ENCODE measurements at places on chromosomes 6 and 20.

DNA sequence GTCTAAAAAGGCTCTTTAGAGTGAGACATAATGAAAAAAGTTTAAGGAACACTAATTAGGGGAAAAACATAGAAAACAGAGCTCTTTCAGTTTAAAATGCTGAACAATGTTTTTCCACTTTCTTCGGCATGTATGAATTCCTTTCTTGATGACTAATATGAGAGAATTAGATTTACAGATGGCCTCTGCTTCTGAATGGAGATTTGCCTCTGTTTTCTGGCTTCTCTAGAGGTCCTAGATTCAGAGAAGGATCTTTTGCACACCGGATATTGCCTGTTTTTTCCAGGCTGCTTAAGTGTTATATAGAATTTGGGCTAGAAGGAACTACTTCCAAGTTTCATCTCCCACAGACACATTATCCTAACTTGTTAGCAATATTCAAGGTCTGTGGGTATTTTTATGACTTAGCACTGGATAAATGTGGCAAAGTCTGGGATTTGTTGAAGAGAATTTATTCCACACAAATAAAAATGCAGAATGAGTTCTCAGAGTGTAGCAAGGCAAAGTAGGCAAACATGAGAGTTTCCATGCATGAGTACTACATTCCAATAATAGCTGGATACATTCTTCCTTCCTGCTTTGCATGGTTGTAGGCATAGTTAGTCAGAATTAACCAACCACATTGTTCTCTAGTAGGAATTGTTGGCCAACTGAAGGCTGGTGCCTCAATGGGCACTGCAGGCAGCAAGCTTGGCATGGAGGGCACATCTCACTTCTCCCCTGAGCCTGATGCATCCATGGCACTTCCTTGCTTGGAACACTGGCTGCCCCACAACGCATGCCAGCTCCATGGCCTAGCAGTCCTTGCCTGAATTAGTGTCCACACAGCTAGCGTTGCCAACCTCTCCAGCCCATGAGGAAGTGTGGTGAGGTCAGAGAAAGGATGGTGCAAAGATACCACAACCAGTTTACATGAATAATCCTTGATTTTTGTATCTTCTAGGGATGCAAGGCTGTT lies 224.2 kb downstream of the CLIC5 start:
- H3K27me3 ChIP-seq: no peaks in the 10 kb centered on the region
- H3K36me3 ChIP-seq: no peaks in the 10 kb centered on the region
- no peak for DNase-seq
- H3K4me3 ChIP-seq: no peak overlapping the region

- H3K4me3 ChIP-seq: no peak overlapping the region
- no peaks in the 10 kb centered on the region for H3K27me3 ChIP-seq
- no peaks in the 10 kb centered on the region for H3K4me1 ChIP-seq
- no peak overlapping the region for H3K27ac ChIP-seq
- DNase-seq: no peak
- peaks cover 11% of the 10 kb centered on the region for H3K36me3 ChIP-seq
These were observed 40.4 kb downstream of the GCLC start for GRCh38 chr6:53504512-53504911.

GRCh38 chr6:13624871-13625288 lies 9.7 kb downstream of the NOL7 start:
- no peak overlapping the region for H3K4me3 ChIP-seq
- peaks cover 9% of the 10 kb centered on the region for H3K4me1 ChIP-seq
- H3K36me3 ChIP-seq: peaks cover 9% of the 10 kb centered on the region

DNA sequence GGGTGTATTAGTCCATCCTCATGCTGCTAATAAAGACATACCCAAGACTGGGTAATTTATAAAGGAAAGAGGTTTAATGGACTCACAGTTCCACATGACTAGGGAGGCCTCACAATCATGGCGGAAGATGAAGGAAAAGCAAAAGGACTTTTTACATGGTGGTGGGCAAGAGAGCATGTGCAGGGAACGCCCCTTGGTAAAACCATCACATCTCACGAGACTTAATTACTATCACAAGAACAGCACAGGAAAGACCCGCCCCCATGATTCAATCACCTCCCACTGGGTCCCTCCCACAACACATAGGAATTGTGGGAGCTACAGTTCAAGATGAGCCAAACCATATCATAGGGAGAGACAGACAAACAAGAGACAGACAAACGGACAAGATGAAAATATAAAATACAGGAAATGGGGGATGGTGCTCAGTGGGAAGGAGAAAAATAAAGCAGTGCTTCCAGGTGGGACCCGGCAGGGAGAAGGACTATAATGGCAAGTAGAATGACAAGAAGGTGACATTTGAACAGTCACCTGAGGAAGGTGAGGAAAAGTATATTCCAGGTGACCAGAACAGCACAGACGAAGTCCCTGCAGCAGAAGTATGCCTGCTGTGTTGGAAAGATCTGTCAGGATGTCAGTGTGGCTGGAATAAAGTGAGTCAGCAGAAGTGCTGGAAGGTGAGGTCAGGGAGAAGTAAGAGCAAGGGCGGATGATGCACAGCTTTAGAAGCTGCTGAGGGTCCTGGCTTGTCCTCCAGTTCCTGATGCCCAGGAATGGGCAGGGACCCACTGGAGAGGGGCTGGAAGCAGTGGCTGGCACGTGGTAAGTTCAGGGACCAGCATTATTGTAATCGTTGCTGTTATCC lies 61.1 kb downstream of the SLC2A10 start:
- H3K27me3 ChIP-seq: peaks cover 13% of the 10 kb centered on the region
- H3K4me1 ChIP-seq: peaks cover 4% of the 10 kb centered on the region

DNA sequence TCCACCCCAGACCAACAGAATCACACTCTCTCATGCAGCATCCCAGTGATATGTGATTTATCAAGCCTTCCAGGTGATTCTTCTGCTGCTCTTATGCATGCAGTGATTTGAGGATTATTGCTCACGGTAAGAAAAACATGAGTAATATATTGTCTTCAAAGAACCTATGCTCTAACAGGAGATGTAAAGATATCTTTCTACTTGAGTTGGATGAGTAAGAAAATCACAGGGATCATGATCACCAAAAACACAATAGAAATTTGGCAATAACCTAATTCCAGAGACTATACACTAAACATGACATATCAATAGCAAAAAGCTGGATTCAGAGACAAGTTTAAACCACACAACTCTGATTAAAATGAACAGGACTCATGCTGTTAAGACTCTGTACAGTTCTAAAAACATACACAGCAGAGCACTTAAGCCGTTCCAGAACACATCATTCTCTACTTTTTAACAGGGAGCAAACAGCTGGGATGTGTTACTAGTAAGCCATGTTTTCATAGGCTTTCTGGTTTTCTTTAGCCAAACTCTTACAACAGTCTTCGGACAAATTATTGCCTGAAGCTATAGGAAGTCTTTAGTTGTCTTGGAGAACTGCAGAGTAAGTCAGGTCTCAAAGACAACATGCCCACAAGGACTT lies 568.6 kb downstream of the HAO1 start:
- H3K27me3 ChIP-seq: peaks cover 4% of the 10 kb centered on the region
- H3K4me1 ChIP-seq: peaks cover 7% of the 10 kb centered on the region
- H3K4me3 ChIP-seq: no peak overlapping the region
- no peaks in the 10 kb centered on the region for H3K36me3 ChIP-seq
- DNase-seq: no peak
- no peak overlapping the region for H3K27ac ChIP-seq

DNA sequence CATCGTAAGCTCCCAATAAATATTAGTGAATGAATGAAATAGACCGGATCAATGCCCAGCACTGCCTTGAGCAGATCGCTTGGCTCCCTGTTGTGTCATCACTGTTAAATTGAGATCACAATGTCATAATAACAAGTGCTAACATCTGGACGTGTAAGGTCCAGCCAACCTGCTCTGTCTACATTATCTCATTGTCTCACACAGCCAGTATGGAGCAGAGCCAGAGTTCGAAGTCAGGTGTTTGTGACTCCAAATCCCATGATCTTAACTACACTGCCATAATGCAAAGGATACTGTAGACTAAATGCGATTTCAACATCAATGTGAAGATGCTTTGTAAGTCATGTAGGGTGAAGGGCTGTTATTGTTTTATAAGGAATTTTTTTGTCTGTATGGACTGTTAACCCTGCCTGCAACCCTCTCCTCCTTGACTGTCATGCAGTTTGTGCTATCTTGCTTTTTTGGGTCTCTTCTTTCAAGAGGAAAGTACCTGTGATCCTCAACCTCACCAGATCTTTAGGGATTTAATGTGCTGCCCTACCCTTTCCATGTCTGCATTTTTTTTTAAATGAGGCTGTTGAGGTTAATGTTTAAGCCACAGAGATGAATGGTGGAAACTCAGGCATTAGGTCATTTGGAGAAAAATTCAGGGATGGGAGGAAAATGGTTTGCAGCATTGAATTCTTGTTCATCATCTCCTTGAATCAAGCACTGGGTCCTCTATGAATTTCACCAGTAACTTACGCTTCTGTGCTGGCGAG lies 49.0 kb upstream of the OCSTAMP start:
- peaks cover 2% of the 10 kb centered on the region for H3K36me3 ChIP-seq
- no peaks in the 10 kb centered on the region for H3K27me3 ChIP-seq
- H3K4me1 ChIP-seq: no peaks in the 10 kb centered on the region
- no peak overlapping the region for H3K4me3 ChIP-seq
- no peak for DNase-seq

DNA sequence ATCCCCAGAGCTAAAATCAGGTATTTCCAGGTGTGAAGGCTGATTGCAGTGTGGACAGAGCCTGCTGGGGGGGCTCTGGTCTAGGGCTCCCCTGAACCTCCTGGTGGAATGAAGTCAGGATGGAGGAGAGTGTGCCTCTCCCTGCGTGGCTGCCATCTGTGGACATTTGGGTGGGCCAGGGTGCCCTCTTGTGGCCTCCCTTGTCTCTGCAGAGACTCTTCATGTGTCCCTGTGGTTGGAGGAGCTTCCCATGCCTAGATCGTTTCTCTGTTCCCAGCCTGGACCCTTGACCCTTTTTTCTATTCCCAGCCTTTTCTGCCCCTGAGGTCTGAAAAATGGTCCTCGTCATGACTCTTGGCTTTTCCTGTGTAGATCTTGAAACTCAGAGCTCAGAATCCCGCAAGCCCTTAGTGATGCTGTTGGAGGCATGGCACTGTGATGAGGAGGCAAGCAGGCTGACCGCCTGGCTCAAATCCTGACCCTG lies 9.9 kb upstream of the PSMF1 start:
- peak; percentile 53 for DNase-seq
- H3K36me3 ChIP-seq: no peaks in the 10 kb centered on the region
- no peak overlapping the region for H3K27ac ChIP-seq
- H3K4me1 ChIP-seq: peaks cover 5% of the 10 kb centered on the region
- H3K4me3 ChIP-seq: no peak overlapping the region

GRCh38 chr20:62721511-62722370 lies 13.1 kb downstream of the NTSR1 start:
- no peak overlapping the region for H3K4me3 ChIP-seq
- no peaks in the 10 kb centered on the region for H3K4me1 ChIP-seq
- H3K36me3 ChIP-seq: peaks cover 14% of the 10 kb centered on the region
- no peak overlapping the region for H3K27ac ChIP-seq

- H3K4me3 ChIP-seq: peak overlapping the region; percentile 3
- peaks cover 82% of the 10 kb centered on the region for H3K27me3 ChIP-seq
- no peak for DNase-seq
These were observed 935 bp upstream of the RFX6 start for GRCh38 chr6:116876107-116876506.

DNA sequence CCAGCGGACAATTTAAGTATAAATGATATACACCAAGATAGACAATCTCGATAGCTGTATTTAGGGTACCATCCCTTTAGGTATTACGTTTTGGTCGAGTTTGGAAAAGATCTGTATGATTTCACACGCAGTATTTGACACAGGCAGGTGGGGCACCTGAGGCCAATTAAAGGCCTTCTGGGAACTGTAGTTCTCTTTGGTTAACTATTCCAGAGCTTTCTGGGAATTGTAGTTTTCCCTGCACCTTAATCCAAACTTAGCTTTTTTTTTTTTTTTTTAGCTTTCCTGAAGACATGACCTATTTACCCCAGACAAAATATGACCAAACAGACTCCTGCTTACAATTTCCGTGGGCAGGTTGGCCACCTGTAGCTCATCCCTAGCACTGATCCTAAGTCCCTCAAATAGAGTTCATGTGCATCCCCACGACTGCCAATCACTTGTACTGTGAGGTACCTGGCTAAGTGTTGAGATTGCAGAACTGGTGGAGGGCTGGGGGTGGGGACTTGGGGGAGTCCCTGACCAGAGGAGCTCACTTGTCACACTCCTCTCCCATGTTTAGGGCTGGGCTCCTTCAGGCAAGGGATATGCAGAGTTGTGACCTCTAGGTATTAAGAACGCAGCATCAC lies 999 bp upstream of the EHMT2 start:
- H3K4me1 ChIP-seq: peaks cover 44% of the 10 kb centered on the region
- DNase-seq: no peak
- peaks cover 1% of the 10 kb centered on the region for H3K36me3 ChIP-seq
- peak overlapping the region; percentile 76 for H3K27ac ChIP-seq
- peaks cover 3% of the 10 kb centered on the region for H3K27me3 ChIP-seq

GRCh38 chr6:92757925-92758324 lies 661.4 kb downstream of the EPHA7 start:
- DNase-seq: no peak
- no peaks in the 10 kb centered on the region for H3K27me3 ChIP-seq
- peaks cover under 1% of the 10 kb centered on the region for H3K36me3 ChIP-seq
- H3K4me1 ChIP-seq: peaks cover 12% of the 10 kb centered on the region

DNA sequence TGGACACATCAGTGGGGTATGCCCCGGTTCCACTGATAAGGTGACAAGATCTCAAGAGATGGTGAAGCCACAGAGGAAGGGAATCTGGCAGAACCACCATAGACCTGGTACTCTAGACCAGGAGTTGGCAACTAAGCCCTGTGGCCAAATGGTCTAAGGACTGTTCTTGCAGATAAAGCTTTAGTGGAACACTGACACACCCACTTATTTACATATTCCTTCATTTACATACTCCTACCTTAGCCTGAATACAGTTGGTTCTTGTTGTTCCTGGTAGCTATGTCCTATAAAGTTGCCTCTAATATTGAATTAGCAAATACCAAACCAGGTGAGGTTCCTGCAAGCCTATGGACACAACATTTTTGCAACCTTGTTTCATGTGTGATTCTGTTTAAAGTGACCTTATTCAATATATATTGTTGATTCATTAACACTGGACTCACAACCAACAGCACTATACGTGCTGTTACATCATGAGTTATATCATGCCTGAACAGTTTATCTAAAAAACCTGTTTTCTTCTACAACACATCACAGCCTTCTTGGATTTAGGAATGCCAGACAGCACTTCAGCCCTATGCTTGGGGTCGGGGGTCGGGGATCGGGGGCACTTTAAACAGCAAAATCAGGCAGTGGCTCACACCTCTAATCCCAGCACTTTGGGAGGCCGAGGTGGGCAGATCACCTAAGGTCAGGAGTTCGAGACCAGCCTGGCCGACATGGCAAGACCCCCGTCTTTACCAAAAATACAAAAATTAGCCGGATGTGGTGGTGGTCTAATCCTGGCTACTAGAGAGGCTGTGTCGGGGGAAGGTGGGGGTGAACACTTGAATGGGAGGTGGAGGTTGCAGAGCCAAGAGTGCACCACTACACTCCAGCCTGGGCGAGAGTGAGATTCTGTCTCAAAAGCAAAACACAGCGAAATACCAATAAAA lies 2.5 kb downstream of the CCDC167 start:
- peak overlapping the region; percentile 76 for H3K4me3 ChIP-seq
- no peaks in the 10 kb centered on the region for H3K27me3 ChIP-seq
- H3K27ac ChIP-seq: no peak overlapping the region
- DNase-seq: no peak
- no peaks in the 10 kb centered on the region for H3K36me3 ChIP-seq

GRCh38 chr6:135994857-135995544 lies 143.5 kb downstream of the PDE7B start:
- no peak overlapping the region for H3K27ac ChIP-seq
- no peaks in the 10 kb centered on the region for H3K27me3 ChIP-seq
- no peaks in the 10 kb centered on the region for H3K36me3 ChIP-seq
- H3K4me1 ChIP-seq: no peaks in the 10 kb centered on the region
- no peak overlapping the region for H3K4me3 ChIP-seq
- no peak for DNase-seq

GRCh38 chr20:49630396-49630951 lies 62.5 kb upstream of the PTGIS start:
- no peak for DNase-seq
- H3K27ac ChIP-seq: no peak overlapping the region
- peaks cover 19% of the 10 kb centered on the region for H3K36me3 ChIP-seq
